ENCODE measurements at places on chromosomes 11 and 22.

DNA sequence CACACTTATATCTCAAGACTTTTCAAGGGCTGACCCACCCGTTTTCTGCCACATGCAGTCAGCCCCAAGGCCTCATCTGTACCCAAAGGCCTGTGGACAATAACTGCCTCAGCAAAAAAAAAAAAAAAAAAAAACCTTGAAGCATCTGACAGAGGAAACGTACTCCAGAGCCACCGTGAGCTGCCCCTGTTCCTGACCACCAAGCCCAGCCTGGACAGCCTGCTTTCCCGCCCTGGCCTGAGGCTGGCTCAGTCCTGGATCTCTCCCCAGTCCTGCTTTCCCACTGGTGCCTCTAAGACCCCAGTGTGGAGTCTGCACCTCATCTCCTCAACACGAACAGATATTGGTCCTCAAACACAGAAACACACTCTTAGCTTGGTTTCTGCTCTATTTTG is 66.5 kb downstream of the SLC35F2 start:
- DNase-seq = no peak

- DNase-seq = no peak
Observed at GRCh38 chr22:46951350-46951749, 188.9 kb downstream of the TBC1D22A start.

GRCh38 chr11:11347592-11347991 is 5.5 kb downstream of the CSNK2A3 start:
- DNase-seq = no peak

DNA sequence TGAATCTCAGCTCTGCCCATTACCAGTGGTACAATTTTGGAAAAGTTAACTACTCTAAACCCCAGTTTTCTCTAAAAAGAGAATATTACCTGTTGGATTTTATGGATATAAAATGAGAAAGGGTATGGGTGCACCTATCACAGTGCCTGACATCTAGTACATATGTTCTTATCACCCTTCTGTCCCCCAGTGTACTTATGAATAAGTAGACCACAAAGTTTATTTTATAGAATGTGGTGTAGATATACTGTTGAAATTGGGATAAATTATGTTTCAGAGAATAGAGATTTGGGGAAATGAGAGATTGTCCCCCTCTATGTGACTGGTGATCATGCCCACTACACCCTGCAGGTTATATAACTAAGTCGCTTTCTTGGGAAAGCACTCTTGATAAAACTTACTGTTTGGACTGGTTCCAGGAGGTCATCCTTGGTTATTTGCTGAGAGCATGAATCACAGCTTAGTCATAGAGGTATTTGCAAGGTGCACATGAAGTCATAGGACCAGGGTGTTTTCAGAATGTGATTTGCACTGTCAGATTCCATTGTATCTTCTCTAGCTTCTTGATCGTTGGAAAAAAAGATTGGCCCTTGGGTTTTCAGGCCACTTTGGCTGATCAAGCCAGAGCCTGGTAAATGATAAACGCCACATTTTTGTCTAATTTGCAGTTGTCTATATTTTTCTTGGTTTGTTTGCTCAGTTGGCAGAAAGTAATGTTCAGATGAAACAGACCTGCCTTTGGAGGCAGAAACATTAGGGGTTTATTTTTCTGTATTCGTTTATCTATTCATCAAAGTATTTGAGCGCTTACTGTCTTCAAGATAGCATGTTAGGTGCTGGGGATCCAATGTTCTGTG is 21.3 kb downstream of the STX3 start:
- no peak for DNase-seq

DNA sequence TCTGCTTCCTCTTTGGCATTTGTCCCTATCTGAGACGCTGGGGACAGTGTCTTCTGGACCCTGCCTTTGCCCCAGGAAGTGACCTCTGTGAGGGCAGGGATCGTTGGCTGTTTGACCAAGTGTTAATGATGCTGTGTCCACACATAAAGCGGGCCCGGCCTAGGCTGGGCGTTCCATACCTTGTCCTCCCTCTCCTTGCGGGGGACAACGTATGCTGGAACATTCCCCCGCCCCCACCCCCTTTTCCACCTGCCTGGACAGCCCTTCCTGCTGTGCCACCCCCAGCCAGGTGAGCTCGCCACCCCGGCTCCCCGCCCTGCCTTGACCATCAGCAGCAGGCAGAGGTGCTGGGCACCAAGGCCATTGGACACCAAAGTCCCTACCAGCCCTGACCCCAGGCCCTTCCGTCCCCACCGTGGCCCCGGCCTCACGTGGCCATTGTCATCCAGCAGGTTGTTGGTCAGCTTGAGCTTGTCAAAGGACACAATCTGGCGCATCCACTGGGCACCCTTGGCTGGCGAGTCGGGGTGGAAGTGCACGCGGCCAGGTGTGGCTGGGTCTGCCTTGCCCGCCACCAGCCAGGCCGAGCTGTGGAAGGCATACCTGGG is 4.1 kb upstream of the NUDT8 start:
- DNase-seq = no peak
